ENCODE measurements at places on chromosomes 5 and 9.
A peak's percentile ranks its signal among the peaks of the same experiment; 100 is the strongest.

- no peak for DNase-seq
These were observed 23.2 kb downstream of the TLE1 start for GRCh38 chr9:81666123-81666522.

DNA sequence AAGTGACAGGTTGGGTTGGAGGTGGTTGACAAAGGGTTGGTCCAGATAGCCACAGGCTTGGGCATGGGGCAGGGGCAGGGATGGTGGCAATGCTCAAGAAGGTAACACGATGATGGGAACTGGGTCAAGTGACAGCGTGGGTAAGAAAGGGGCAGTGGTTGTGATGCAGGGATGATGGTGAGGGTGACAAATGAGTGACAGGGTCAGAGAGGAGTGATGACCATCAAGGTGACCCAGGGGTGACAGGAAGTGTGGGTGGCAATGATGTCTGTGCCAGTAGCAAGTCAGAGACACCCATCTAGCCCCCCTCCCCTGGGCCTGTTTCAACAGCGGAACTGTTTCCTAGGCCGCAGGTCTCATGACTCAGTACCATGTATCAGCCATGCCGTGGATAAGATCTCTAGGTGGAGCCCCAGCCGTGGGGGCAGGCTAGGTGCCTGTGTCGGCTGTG, 20.5 kb downstream of the AQP3 start:
- DNase-seq: no peak

DNA sequence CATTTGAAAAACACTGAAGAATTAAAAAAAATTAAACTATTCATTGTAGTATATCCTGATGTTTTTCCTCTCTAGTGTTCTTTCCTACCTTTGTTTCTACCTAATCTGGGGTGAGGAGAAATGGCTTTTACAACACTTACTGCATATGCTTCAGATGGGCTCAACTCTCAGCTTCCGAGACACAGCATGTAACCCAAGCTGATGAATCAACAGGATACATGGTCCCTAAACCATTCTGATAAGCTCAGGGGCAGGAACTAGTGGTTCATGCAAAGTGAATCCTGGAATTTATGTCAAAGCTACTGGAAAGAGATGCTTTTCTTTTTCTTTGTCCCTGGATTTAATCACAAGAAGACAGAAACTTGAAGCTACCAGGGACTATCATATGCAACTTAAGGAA, 672.5 kb upstream of the RORB start:
- no peak for DNase-seq

- no peak for DNase-seq
These were observed 778.1 kb downstream of the SEMA5A start for GRCh38 chr5:8767746-8768145.

- DNase-seq: no peak
These were observed 31.4 kb downstream of the KCTD16 start for GRCh38 chr5:144202072-144202471.

GRCh38 chr5:143033535-143034250, 263.5 kb downstream of the ARHGAP26 start:
- DNase-seq: peak; percentile 84

DNA sequence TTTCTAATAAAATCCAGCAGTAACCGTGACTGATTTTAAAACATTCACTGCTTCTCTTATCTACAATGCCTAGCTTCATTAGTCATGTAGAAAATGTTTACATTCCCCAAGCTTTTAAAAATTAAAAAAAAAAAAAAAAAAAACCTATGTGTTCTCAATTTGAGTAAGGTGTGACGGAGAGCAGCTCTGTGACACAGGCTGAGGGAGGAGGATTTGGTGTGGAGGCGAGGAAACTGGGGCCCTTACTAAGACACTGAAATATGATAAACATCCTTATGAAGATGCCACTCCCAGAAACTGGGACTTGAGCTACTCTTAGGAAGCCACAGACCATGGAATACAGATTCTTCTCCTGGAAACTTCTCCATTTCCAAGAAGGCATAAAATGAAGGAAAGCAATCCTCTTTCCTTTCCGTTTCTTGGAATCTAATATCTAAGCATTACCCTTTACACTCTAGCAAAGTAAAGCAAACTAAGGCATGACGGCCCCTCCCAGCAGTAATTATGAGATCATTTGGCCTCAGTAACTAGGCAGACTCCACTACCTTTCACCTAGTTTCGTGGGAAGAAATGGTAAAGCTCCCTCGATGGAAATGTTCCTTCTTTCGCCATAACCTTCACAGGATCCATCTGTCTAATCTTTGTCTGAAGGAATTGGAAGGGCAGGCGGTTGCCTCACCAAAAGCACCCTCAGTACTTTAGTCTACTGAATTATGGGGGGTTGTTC, 23.5 kb downstream of the GRAMD2B start:
- DNase-seq: peak; percentile 80

- DNase-seq: no peak
These were observed 41.8 kb downstream of the ARHGAP26 start for GRCh38 chr5:142811866-142812557.

GRCh38 chr5:142395334-142395733, 70.5 kb upstream of the SPRY4 start:
- no peak for DNase-seq

GRCh38 chr9:13450723-13451122, 171.2 kb upstream of the MPDZ start:
- no peak for DNase-seq

DNA sequence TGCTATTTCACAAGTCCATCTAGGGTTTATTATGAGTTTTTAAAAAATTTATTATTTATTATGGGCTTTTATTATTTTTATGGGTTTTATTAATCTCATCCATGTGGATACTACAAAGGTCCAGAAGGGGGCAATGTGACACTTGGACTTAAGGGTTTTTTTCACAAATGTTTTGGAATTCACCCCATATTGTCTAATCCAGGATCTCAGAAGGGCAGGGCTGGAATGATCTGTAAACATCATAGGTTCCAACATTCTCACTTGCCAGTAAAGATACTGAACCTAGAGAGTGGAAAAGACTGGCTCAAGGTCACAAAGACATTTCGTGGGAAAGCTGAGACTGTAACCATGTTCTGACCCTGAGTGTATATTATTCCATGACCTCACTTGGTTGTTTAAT, 35.6 kb downstream of the NIM1K start:
- DNase-seq: no peak

GRCh38 chr9:7392148-7392547, 407.4 kb downstream of the DMAC1 start:
- DNase-seq: no peak

GRCh38 chr5:172840432-172841154, 6.5 kb downstream of the ERGIC1 start:
- no peak for DNase-seq

DNA sequence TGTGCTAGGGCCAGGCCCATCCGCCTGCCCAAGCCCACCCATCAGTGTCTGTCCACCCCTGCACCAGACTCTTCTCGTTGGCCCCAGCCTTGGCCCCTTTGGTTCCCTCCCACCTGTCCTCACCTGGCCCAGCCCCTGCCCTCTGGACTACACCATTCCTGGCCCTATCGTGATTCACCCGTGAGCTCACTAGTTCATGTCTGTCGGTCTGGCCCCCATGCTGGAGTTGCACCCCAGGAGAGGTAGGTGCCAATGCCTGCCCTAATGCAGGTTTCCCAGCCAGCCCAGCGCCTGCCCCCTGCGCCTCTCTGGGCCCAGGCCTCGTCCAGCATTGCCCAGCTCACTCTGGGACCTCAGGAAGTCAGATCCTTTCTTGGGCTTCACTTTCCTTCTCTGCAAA, 115.4 kb upstream of the LMX1B start:
- no peak for DNase-seq

DNA sequence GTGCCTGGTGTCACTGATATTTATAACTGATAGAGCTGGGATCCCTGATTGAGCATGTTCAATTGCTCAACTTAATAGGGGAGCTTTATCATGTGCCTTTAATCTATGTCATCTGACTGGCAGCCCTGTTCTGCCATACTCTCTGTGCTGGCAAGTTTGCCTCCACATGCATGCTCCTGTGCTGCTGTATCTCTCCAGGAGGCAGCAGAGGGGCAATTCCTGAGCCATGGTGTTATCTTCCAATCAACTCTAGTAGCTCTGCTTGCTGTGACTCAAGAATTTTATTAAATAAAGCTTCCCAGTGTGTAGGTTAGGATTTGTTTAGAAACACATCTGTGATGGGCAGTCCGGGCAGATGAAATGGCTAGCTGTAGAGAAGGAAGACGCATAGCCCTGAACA, 642.0 kb downstream of the KIF4B start:
- DNase-seq: no peak

GRCh38 chr5:126805063-126805462, 28.1 kb downstream of the LMNB1 start:
- peak; percentile 44 for DNase-seq

DNA sequence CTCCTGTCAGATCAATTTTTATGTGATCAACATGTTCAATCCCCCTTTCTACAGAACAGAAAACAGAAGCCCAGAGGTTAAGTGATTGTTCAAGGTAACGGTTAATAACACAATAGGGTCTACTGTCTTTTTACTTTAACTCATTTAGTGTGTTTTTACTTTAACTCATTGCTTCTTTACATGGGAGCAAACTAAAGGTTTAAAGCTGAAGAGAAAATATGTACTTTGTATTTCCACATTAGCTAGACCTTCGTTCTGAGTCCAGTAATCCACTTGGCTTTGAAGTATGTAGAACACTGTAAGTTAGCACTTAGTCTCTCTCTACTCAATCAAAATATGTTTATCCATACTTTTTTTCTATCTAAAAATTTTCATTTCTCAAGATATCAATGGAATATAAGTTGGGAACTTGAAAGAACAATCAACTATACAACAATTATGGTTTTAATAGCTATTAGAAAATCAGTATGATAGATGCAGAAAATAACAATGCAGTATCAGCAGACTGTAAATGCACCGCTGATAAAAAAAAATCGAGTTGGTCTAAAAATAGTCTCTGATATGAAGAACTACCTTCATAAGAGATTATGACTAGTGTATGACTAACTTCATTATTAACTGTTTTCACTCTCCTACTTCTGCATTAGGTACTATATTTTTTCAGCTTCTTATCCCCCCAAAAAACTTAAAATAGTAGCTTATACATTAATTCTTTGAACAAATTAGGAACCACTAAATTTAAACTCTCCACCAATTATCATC, 20.6 kb downstream of the PGGT1B start:
- DNase-seq: no peak

- DNase-seq: no peak
These were observed 786.5 kb upstream of the ACO1 start for GRCh38 chr9:31597977-31598376.

- no peak for DNase-seq
These were observed 36.1 kb downstream of the HMCN2 start for GRCh38 chr9:130301483-130302286.

- no peak for DNase-seq
These were observed 26.4 kb downstream of the NCS1 start for GRCh38 chr9:130198501-130199179.

DNA sequence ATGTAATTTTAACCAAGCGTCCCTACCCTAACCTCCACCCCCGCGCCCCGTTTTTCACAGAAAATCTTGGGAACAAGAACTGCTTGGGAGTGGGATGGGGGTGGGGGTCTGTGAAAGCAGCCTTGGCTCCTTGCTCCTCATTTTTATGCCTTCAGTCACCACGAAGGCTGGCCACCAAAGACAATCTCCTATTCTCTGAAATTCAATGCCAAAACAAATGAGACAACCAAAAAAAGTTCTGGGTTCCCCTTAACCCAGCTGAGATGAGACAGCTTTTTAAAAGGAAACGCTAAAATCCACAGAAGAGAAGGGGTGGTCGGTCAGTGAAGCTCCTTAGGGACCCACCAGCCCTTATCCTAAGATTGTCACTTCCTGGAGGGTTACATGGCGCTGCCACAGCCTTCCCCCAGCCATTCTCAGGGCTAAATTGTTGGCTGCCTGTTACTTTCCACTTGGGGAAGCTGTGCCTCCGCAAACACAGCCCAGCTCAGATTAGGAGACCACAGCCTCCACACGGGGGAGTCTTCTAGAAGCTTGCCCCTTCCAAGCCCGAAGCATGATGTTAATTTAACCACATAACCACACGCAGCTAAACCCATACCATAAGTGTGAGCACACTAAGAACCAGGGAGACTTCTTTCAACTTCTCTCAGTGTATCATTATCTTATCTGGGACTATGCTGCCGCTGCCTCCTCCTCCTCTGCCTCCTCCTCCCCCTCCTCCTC, 136.3 kb downstream of the FOXD1 start:
- peak; percentile 97 for DNase-seq

GRCh38 chr9:97980479-97980803, 2.7 kb upstream of the ANP32B start:
- DNase-seq: no peak

DNA sequence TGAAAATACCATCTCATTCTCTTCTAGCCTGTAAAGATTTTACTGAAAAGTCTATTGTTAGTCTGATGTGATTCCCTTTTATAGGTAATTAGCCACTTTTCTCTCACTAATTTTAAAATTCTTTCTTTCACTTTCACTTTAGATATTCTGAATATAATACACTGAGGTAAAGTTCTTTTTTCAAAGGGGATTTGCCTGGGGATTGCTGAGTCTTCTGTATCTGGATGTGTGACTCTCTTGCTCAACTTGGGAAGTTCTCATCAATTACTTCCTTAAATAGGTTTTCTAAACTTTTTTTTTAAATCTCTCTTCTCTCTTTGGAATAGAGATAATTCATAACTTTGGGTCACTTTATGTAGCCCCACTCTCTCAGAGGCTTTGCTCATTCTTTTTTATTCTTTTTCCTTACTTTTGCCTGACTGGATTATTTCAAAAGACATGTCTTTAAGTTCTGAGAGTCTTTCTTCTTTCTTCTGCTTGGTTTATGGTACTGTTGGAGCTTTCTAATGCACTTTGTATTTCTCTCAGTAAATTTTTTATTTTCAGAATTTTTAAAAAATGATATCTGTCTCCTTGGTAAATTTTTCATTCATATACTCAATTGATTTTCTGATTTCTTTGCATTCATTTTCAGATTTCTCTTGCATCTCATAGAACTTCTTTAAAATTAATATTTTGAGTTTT, 55.9 kb upstream of the IL12B start:
- no peak for DNase-seq

- DNase-seq: no peak
These were observed 8.9 kb upstream of the LNPEP start for GRCh38 chr5:96927008-96927407.

DNA sequence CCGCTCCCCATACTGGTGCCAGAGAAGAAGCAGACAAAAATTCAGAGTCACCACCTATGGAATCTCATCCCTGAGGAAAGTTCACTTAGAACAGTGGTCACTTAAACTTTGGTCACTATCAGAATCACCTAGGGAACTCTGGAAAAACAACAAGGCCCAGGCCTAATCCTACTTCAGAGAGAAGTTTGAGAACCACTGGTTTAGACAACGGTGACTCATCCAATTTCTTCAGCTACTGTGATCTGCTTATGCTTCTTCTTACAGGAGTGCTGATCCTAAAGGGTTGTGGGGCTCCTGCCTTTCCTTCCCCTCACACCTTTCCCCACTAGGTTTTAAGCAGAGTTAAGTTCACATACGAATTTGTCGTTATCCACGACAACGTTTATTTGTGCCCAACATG, 194.7 kb upstream of the KLF4 start:
- no peak for DNase-seq

GRCh38 chr9:134980991-134981390, 63.3 kb upstream of the FCN1 start:
- no peak for DNase-seq

GRCh38 chr9:107545036-107545435, 55.5 kb upstream of the KLF4 start:
- DNase-seq: no peak

All from AG04449 (cell line).